ENCODE measurements at places on chromosomes 4 and X.

- DNase-seq = no peak
Observed at GRCh38 chr4:168507178-168507815, 10.4 kb downstream of the PALLD start.

GRCh38 chrX:38312436-38312835, 14.9 kb downstream of the RPGR start:
- DNase-seq = no peak

DNA sequence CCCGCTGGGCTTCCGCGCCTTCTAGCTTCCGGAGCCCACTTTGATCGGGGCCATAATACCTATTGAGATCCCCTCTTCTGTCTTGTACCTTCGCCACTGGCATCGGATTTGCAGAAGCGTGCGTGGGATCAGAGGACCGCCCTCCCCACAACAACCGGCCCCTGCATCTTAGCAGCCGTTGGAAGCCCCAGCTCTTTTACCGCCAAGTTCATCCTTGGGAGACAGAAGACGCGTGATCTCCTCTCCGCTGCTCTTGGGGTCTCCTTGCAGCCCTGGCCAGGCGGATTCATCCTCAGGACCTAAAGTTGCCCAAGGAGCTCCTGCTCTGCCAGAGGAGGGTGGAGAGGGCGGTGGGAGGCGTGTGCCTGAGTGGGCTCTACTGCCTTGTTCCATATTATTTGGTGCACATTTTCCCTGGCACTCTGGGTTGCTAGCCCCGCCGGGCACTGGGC, 1.6 kb downstream of the SLIT2 start:
- DNase-seq = no peak

DNA sequence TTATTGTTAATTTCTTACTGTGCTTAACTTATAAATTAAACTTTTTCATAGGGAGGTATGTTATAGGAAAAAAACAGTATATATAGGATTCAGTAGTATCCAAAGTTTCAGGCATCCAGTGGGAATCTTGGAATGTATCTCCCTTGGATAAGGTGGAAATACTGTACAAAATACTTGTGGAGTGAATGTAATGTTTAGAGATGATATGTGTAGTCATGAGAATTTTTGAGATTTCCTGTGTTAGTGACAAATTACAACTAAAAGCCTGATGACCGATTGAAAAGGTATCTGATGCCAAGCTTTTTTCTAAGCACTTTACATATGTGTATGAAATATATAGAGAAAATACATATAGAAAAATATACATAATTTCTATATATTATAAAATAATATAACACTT, 69.2 kb downstream of the STK32B start:
- no peak for DNase-seq

DNA sequence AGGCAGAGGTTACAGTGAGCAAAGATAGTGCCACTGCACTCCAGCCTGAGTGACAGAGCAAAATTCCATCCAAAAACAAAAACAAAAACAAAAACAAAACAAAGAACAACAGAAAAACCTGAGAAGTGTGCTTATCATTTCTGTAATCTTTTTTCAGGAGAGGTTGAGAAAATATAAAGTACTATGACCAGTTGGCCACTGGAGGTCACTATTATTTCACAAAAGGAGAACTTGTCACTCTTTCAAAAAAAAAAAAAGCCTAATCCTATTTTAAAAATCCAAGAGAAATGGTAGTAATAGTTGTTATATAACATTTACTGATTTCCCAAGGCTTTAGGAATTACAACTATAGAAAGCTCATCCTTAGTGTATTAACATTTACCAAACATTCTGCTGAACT, 24.9 kb upstream of the RNF150 start:
- no peak for DNase-seq

- DNase-seq = peak; percentile 18
Observed at GRCh38 chrX:115562480-115562847, 1.5 kb downstream of the PLS3 start.

DNA sequence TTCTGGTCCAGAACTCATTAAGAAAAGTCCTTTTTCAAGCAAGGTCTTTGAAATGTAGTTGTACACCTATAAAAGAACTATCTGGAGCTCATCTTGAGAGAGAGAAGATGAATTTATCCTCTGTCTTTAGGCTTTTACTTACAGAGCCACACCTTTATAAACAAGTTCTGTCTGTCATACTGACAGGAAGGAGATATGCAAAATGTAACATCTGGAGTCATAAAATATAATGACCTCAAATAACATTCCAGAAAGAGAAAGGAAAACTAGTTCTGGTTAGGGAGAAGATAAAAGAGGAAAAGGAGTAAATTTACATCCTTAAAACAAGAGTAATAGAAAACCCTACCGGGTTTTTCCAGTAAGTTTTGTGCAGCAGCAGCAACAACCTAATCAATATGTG, 1.3 kb downstream of the INPP4B start:
- DNase-seq = no peak

DNA sequence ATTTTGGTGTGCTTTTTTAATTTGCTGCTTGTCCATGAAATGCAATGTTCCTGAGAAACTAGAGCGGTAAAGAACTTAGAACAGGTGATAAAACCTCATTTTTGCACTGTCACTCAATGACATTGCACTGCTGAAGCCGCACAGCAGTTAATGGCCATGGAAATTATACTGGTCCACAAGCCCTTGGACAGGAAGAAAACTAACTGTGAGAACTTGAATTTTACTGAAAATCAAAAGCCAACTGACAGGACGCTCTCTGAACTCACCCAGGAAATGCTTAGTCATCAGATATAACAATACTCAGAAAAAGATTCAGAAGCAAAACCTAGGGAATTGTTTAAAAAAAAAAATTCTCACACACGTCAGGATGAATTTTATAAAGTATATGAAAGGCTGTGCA, 246.4 kb upstream of the SLC7A11 start:
- no peak for DNase-seq

DNA sequence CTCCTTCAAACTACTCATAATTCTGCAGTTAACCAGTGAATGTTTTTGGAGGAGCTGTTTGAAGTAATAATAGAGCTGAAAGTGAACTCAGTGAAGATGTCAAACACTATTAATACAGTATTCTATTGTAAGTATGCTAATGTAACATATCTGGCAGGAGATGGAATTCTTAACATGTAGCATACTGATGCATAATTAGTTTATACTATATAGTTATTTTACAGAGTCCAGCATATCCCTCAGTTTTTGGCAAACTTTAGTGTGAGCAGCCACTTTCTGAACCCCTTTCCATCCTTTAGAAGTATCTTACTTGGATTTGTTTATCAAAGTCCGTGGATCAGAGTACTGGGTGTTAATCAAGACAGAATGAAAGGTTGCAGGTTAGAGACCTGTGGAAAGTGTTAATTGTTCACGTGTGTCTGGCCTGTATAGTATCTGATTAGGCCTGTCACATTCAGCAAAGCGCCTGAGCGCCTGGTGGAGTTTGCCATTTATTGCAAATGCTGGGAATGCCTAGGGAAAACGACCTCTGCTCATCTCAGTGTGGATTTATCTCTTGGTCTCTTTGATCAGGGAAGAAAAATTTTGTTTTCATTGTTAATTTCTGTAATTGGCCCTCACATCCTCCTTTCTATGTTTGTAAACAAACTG, 251.7 kb upstream of the MAD2L1 start:
- no peak for DNase-seq

- no peak for DNase-seq
Observed at GRCh38 chrX:123108513-123109427, 75.3 kb upstream of the GRIA3 start.

- no peak for DNase-seq
Observed at GRCh38 chr4:151540728-151541388, 131.9 kb downstream of the FHIP1A start.

GRCh38 chr4:4268776-4269175, 20.8 kb upstream of the TMEM128 start:
- DNase-seq = no peak

DNA sequence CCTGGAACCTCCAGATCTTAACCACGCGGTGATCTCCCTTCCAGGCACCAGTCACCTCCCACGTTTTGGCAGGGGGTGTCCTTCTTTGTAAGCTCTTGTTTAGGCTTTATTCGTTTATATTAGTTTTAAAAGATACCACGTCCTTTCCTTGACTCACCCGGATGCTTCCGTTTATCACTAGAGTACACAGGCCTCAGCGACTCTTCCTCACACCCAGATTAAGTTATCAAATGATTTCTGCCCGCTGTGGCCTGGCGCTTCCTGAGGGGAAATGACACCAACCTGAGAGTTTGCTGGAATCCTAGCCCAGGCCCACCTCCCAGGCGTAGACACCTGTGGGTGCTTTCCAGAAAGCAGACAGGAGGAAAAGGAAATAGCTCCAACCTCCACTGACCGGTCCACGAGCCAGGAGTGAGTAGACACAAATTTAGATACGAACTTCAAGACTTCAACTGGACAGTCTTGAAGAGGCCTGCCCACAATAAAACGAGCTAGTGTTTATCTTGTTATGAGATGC, 756 bp upstream of the ADAMTS3 start:
- no peak for DNase-seq

DNA sequence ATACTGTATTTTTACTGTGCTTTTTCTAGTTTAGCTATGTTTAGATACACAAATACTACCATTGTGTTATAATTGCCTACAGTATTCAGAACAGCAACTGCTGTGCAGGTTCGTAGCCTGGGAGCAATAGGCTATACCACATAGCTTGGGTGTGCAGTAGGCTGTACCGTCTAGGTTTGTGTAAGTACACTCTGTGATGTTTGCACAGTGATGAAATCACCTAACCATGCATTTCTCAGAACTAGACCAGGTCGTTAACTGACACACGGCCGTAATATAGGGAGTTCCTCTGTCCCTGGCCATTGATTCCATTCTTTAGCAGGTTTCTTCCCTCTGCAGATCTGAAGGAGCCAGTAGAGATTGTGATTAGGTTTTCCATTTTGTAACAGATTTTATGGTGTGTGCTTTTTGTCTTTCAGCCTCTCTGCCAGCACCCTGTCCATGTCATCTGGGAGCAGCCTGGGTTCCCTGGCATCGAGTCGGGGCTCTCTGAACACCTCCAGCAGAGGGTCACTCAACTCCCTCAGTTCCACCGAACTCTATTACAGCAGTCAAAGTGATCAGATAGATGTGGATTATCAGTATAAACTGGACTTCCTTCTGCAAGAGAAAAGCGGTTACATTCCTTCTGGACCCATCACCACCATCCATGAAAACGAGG, 59.5 kb downstream of the CLDN22 start:
- DNase-seq = no peak

- peak; percentile 33 for DNase-seq
Observed at GRCh38 chr4:25925486-25926201, 11.6 kb downstream of the SMIM20 start.

- no peak for DNase-seq
Observed at GRCh38 chr4:143512978-143513313, 556 bp upstream of the SMARCA5 start.

- no peak for DNase-seq
Observed at GRCh38 chr4:172654457-172654856, 514.2 kb upstream of the GALNT7 start.

DNA sequence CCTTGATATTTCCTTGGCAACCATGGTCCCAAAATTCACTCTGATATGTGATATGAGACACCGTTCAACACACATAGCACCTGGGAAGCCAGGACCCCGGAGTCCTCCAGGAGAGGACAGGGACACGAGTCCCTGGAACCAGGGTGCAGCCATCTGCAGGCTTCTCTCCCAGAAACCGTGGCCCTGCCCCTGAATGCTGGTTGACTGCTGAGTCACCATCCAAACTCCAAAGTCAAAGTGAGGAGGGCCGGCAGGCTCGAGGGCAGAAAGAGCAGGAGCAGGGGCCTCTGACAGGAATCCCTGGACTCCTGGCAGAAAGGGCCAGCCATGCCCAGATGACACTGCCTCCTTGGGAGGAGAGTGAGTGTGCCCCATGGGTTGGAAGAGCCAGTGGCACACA, 6.9 kb upstream of the PNMA6A start:
- no peak for DNase-seq

DNA sequence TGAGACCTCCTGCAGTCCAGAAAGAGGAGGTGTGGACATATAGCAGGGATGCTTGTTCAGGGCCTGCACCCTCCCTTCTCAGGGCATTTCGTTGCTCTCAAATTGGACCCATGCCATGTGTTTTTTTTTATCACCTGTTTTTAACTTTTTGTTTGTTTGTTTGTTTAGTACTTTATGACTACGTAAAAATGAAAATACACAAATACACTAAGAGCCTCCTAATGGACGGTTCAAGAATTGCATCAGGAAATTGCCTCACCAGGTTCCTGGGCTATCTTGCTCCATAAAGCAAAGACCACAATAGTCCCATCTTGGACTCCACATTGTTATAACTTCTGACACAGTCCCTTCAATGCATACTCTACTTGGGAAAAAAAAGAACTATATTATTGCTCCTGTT, 1685.9 kb upstream of the TENM3 start:
- no peak for DNase-seq

- DNase-seq = peak; percentile 8
Observed at GRCh38 chrX:15815779-15816437, 25.6 kb downstream of the ZRSR2 start.

GRCh38 chr4:7048642-7049041, 5.5 kb downstream of the TADA2B start:
- DNase-seq = no peak

DNA sequence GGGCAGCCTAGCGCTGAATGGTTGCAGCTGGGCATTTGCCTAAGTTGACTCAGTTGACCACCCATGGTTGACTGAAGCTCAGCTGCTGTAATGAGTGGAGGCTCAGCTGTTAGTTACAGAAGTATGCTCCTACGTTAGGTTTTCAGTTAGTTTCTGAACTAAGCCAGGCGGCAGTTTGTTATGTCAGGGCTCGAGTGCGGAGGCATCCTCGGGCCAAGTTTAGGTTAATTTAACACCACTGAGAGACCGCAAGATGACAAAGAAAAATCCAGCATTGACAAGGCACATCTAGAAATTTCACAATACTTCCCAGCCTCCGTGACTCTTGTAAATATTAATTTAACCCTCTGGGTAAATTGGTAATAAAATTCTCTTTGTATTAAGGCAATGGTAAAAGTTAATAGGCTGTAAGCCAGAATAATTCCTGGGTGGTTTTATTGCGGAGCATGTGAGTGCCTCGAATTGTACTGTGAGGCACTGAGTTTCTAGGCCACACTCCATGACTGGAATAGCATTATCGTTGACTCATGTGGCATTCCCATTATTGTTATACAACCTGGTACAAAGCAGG, 33.1 kb upstream of the CDKN2AIP start:
- no peak for DNase-seq

DNA sequence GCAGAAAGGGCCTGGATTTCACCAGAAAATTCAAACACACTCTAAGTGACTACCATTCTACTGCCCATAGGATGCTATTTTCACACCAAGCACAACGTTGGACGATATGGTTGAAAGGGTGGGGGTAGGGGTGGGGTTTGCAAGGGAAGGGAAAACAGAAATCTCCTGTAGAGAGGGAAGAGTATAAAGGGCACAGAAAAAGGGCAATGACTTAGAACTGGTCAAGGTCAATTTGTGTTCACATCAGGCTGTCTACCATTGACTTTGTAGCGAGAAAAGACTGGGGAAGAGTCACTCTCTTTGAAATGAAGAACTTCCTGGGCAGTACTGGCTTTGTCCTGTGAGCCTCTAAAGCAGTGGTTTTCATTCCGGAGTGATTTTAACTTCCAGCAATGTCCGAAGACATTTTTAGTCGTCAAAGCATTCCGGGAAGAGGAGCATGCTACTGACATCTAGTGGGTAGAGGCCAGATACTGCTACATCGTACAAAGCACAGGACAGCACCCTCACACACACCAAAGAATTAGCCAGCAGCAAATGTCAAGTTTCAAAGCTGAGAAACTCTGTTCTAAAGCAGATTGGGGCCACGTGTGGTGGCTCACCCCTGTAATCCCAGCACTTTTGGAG, 48.4 kb upstream of the SLC7A3 start:
- no peak for DNase-seq
